ENCODE measurements at places on chromosomes 11 and 22.

- DNase-seq = no peak
Measured at GRCh38 chr22:39457198-39457555, 365 bp downstream of the MGAT3 start.

- DNase-seq = no peak
Measured at GRCh38 chr11:75924966-75925784, 110.2 kb downstream of the UVRAG start.

- DNase-seq = no peak
Measured at GRCh38 chr11:133720951-133721350, 124.4 kb downstream of the SPATA19 start.

DNA sequence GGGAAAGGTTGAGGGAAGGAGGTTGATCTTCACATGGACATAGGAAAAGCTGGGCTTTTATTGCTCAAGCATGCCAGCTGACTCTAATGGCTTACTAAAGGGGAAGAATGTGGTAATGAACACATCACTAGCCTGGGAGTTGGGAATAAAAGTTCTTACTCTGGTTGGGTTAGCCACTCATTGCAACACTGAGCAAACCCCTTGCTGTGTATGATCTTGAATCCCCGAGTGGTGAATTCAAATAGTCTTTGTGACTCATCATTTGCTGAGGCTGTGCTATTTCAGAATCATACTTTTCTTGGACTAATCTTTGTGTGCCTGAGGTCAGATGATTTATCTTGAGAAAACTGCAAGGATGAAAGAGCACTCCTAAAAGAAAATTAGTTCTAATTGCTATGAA is 304.1 kb upstream of the ANO5 start:
- no peak for DNase-seq

DNA sequence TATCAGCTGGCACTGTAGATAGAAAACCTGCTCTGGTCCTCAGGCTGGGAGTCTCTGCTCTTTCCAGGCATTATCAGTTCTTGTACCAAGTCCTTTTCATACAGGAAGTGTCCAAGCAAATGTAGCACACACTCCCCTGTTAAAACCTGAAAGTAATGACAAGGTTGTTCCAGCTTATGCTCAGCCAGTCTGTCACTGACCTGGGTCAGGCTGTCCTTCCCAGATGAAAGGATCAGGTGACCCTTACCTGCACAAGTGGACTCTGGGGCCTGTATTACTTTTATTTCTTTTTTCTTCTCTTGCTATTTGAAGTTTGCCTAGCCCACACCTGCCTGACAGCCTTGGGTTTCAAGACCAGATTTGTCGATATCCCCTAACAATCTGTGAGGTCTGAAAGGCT is 156.3 kb upstream of the SESN3 start:
- DNase-seq = no peak

- DNase-seq = no peak
Measured at GRCh38 chr11:117888139-117888566, 11.7 kb upstream of the FXYD6 start.

DNA sequence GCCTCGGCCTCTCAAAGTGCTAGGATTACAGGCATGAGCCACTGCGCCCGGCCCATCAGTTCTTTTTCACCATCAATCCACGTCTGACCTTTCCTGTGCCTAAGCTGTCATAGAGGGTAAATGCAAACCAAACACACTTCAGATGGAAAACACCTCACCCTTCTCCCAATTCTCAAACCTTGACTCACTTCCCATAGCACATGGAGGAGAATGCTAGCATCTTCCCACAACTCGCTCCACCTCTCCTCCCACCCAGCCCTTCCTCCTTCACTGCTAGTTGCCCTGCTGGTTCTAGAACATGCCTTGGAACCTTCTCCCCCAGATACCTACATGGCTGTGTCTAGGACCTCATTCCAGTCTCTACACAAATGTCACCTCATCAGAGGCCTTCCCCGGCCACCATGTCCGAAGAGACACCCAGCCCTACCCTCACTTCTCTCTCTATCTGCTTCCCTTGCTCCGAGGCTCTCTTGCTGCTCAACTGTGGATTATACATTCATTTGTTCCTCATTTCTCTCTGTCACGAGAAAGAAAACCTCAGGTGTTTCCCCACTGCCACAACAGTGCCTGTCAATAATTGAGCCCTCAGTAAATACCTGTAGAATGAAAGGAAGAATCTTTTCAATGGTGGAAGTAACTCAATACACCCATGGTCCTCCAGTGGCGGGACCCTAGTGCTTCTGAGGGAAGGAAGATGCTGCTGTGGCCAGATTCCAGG is 21.3 kb upstream of the NCF4 start:
- no peak for DNase-seq
